HFFc6 (cell line): ENCODE measurements at places on chromosomes 1 and 21. TPM values are rescaled to one million over a fixed set of nuclear protein-coding genes. Genes with fewer than 3 reads are reported as not detected.
A peak's percentile ranks its signal among the peaks of the same experiment; 100 is the strongest.

The IL24 gene
- total RNA-seq: 0.24 TPM in 1 of 3 replicates, not detected in the others

The NASP gene
- 43.0 and 68.2 TPM in 2 replicates for total RNA-seq

The CRP gene
- not detected in 3 replicates for total RNA-seq

The CYP2J2 gene
- total RNA-seq: 0.14 TPM in 1 of 3 replicates, not detected in the others

The TFF3 gene
- not detected in 3 replicates for total RNA-seq

The SYNJ1 gene
- 15.9 and 17.0 TPM in 2 replicates for total RNA-seq

The CD84 gene
- not detected in 2 replicates for total RNA-seq

The SLC25A34 gene
- 0.55 to 0.79 TPM (median 0.59 TPM) in 3 replicates for total RNA-seq

The LRRC7 gene
- 0.21 to 0.48 TPM (median 0.33 TPM) in 3 replicates for total RNA-seq

The C1orf141 gene
- total RNA-seq: not detected in 2 replicates

The UBASH3A gene
- not detected in 2 replicates for total RNA-seq

The SAMD11 gene
- 18.0 to 26.5 TPM (median 24.6 TPM) in 3 replicates for total RNA-seq

The TMEM52 gene
- total RNA-seq: 0.25 to 0.56 TPM (median 0.27 TPM) in 3 replicates

The SPRR1B gene
- not detected in 3 replicates for total RNA-seq

The APOBEC4 gene
- total RNA-seq: not detected in 3 replicates

- H3K4me1 ChIP-seq: peaks cover 40% of the 10 kb centered on the region
- no peaks in the 10 kb centered on the region for H3K36me3 ChIP-seq
- no peak overlapping the region for H3K27ac ChIP-seq
- H3K27me3 ChIP-seq: peaks cover 15% of the 10 kb centered on the region
These were observed 7.1 kb downstream of the PDZK1IP1 start for GRCh38 chr1:47182676-47183235.

DNA sequence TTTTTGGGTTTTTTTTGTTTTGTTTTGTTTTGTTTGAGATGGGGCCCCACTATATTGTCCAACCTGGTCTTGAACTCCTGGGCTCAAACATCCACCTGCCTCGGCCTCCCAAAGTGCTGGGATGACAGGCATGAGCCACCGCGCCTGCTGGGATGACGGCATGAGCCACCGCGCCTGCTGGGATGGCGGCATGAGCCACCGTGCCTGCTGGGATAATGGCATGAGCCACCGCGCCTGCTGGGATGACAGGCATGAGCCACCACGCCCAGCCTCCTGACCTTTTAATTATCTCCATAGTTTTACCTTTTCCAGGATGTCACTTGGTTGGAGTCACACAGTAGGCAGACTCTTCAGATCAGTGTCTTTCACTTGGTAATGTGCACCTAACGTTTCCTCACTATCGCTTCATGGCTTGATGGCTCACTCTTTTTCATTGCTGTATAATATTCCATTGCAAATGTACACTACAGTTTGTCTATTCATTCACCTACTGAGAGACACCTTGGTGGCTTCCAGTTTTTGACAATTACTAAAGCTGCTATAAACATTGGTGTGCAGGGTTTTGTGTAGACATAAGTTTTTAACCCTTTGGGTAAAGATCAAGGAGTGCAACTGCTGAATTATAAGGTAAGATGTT is 10.1 kb upstream of the PDXK start:
- peaks cover 24% of the 10 kb centered on the region for H3K4me1 ChIP-seq
- no peak for DNase-seq
- no peaks in the 10 kb centered on the region for H3K36me3 ChIP-seq
- H3K27me3 ChIP-seq: peaks cover 3% of the 10 kb centered on the region

- H3K27me3 ChIP-seq: peaks cover 1% of the 10 kb centered on the region; the same call in 1 of the 2 replicates
- H3K4me3 ChIP-seq: no peak overlapping the region
- H3K27ac ChIP-seq: no peak overlapping the region
These were observed 39.7 kb upstream of the PADI2 start for GRCh38 chr1:17158961-17159360.

- peaks cover 2% of the 10 kb centered on the region; the same call in 1 of the 2 replicates for H3K27me3 ChIP-seq
- H3K4me1 ChIP-seq: peaks cover 20% of the 10 kb centered on the region
- no peak overlapping the region for H3K27ac ChIP-seq
These were observed 2.5 kb upstream of the TMEM201 start for GRCh38 chr1:9586147-9586766.

GRCh38 chr1:75870951-75871350 is 61.3 kb downstream of the ASB17 start:
- DNase-seq: no peak
- no peaks in the 10 kb centered on the region for H3K36me3 ChIP-seq
- H3K27me3 ChIP-seq: no peaks in the 10 kb centered on the region
- H3K4me3 ChIP-seq: no peak overlapping the region
- H3K27ac ChIP-seq: no peak overlapping the region

DNA sequence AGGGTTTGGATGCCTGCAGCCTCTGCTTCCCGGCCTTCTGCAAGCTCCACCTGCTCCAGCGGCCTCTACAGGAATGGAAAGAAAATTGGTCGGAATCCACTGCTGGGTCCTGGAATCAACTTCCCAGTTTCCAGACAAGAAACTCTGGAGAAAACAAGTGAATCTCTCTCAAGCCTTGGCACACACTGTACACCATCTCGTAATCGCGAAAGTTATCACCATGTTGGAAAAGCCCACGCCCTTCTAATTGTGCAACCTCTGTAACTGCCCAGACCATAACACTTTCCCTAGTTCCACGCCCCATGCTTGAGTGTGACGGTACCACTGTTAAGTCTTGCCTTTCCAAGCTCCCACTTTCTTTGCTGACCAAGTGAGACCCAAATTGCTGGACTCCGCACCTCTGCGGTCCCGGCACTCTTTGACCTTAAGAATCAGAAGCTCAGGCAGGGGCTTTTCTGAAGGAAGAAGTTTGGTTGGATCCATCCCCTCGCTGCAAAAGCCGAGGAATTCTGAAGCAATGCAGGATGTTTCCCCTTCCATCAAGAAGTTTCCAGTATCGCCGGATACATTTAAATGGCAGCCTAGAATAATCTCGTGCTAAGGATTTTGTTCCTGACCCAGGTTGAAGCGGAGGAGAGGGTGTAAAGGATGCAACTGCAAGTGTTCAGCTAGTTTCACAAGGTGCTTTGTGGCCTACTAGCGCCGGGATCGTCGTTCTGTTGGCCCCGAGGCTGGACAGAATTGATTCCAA is 6.2 kb downstream of the NR5A2 start:
- no peak overlapping the region for H3K27ac ChIP-seq
- H3K27me3 ChIP-seq: peaks cover 48% of the 10 kb centered on the region
- peaks cover 3% of the 10 kb centered on the region for H3K4me1 ChIP-seq
- DNase-seq: no peak

DNA sequence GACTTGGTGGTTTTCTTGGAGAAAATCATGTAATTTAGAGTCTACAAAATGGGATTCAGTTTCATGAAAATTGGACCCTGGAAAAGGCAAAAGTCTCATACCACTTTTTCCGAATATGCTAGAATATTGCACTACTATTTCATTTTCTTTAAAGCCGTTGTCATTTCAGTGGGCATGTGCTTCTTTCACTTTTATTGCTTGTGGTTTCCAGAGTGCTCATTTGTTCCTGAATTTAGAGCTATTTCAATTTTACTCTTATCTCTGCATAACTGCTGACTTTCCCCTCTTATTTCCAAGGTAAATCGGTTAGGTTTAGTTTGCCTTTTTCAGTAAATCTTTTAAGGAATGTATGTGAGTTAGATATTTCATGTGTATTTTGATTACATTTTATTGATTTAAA is 11.6 kb downstream of the HHAT start:
- H3K36me3 ChIP-seq: no peaks in the 10 kb centered on the region
- H3K4me3 ChIP-seq: no peak overlapping the region
- no peak overlapping the region for H3K27ac ChIP-seq

- H3K27ac ChIP-seq: peak overlapping the region; percentile 93
- H3K4me1 ChIP-seq: peaks cover 20% of the 10 kb centered on the region
- H3K27me3 ChIP-seq: peaks cover 6% of the 10 kb centered on the region
- peak overlapping the region; percentile 95 for H3K4me3 ChIP-seq
- peaks cover 21% of the 10 kb centered on the region for H3K36me3 ChIP-seq
These were observed 636 bp upstream of the YRDC start for GRCh38 chr1:37808369-37809319.

GRCh38 chr1:44019466-44019948 is 11.8 kb downstream of the SLC6A9 start:
- H3K4me1 ChIP-seq: peaks cover 4% of the 10 kb centered on the region
- no peak overlapping the region for H3K4me3 ChIP-seq
- H3K27me3 ChIP-seq: peaks cover 2% of the 10 kb centered on the region; the same call in 1 of the 2 replicates
- DNase-seq: no peak
- H3K27ac ChIP-seq: no peak overlapping the region
- no peaks in the 10 kb centered on the region; the same call in 1 of the 2 replicates for H3K36me3 ChIP-seq

GRCh38 chr1:68269637-68270430 is 37.5 kb upstream of the WLS start:
- H3K4me1 ChIP-seq: peaks cover 19% of the 10 kb centered on the region
- H3K27ac ChIP-seq: no peak overlapping the region
- DNase-seq: peak; percentile 22
- no peaks in the 10 kb centered on the region for H3K36me3 ChIP-seq
- H3K27me3 ChIP-seq: peaks cover 9% of the 10 kb centered on the region

DNA sequence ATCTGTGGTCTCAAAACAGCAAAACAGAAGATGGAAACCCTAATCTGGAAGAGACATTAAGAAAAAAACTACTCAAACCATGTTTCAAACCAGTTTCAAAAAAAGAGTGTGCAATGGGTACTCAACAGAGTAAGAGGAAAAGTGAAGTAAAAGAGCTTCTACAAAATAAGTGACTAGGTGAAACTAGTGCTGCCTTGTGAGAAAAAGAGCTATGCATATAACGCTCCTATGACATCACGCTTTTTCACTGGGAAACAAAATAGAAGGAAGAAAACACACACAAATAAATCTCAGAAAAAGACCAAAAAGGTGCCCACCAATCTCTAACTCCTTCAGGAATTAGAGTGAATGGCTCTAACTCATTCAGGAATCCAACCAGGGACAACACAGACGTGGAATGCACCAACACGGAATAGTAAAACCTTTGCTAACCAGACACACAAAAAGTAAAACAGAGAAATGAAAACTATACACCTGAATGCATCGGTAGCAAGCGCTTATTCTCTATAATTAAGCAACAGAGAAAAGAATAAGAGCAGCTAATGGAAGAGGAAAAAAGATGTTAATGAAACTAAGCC is 1.3 kb downstream of the FOXJ3 start:
- H3K4me1 ChIP-seq: peaks cover 37% of the 10 kb centered on the region
- peak overlapping the region; percentile 93 for H3K4me3 ChIP-seq
- DNase-seq: no peak
- peak overlapping the region; percentile 81 for H3K27ac ChIP-seq

DNA sequence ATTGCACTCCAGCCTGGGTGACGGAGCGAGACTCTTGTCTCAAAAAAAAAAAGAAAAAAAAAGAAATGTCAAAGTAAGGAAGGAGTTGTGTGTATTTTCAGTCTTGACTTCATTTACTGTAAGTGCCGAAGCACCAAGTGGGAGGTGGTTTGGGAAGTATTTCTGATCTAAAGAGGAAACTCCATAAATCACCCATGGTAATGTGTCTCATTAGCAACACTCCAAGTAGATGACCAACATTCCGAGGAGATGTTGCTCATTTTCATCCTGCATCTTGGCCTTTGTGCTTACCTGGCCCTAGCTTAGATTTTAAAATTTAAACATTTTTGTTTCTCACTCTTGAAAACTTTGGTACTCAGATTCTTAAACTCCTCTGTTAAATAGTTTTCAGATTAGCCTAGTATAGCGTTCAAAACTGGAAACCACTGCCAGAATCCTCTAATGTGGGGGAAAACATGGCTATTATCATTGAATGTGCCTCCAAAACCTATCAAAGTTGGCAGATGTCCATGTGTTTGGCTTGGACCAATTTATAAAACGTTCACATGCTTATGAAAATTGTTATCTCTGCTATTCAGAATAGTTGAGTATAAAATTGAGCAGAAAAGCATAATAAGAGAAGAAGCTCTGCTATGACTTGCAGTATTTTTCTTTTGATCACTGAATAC is 110.4 kb downstream of the NFIA start:
- H3K4me1 ChIP-seq: no peaks in the 10 kb centered on the region
- H3K4me3 ChIP-seq: no peak overlapping the region
- H3K27ac ChIP-seq: no peak overlapping the region
- no peaks in the 10 kb centered on the region for H3K36me3 ChIP-seq
- no peak for DNase-seq

DNA sequence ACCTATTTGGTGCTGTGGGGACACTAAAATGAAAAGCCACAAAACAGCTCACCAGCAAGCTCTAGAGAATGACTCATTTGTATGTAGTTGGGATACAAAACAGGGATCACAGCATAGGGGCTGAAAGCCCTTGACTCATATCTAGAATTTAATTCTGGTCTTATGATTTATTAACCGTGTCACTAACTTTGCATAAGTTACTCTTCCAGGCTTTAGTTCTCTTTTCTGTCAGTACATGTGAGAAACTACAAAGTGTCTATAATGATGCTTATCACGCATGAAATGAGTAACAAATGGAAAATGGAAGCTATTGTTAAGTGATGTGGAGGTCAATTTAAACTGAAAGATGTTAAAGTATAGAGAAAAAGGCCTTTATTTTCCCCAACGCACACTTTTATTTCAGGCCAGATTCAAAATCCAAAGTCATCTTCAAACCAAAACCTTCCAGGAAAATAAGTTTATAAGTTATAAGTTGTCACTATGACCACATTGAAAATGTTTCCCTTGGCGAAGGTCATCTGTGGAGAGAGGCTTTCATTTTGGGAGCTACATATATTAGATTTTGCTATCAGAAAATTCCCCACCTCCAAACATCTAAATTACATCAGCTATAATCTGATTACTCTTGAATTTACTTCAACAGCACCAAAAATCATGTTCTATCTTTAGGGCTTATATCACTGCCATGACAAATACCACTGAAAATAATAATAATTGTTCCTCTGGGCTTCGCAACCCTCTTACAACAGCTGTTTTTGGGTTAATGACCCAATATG is 430.5 kb downstream of the MRPL39 start:
- no peak overlapping the region; the same call in 1 of the 2 replicates for H3K4me3 ChIP-seq
- DNase-seq: peak; percentile 8
- H3K4me1 ChIP-seq: peaks cover 90% of the 10 kb centered on the region

- DNase-seq: no peak
- peaks cover 2% of the 10 kb centered on the region for H3K27me3 ChIP-seq
- no peak overlapping the region for H3K27ac ChIP-seq
- H3K36me3 ChIP-seq: no peaks in the 10 kb centered on the region
- H3K4me1 ChIP-seq: no peaks in the 10 kb centered on the region
These were observed 6.0 kb upstream of the FCRL2 start for GRCh38 chr1:157782931-157783330.

GRCh38 chr1:71641903-71642302 is 561.1 kb upstream of the ZRANB2 start:
- peaks cover 25% of the 10 kb centered on the region for H3K4me1 ChIP-seq
- DNase-seq: no peak
- H3K27me3 ChIP-seq: no peaks in the 10 kb centered on the region
- H3K4me3 ChIP-seq: no peak overlapping the region
- no peak overlapping the region for H3K27ac ChIP-seq
- H3K36me3 ChIP-seq: peaks cover 17% of the 10 kb centered on the region

- H3K4me3 ChIP-seq: no peak overlapping the region
- DNase-seq: no peak
These were observed 35.8 kb upstream of the TDRD10 start for GRCh38 chr1:154466206-154466605.

GRCh38 chr1:2789986-2790581 is 11.4 kb downstream of the TTC34 start:
- peaks cover 15% of the 10 kb centered on the region; the same call in 1 of the 2 replicates for H3K36me3 ChIP-seq
- no peak for DNase-seq

GRCh38 chr1:94719926-94720793 is 100.0 kb upstream of the SLC44A3 start:
- no peak overlapping the region; the same call in 1 of the 2 replicates for H3K27ac ChIP-seq
- H3K27me3 ChIP-seq: peaks cover 7% of the 10 kb centered on the region; the same call in 1 of the 2 replicates
- no peak for DNase-seq
- H3K4me1 ChIP-seq: peaks cover 19% of the 10 kb centered on the region
